Vagina (tissue), 2 donors: ENCODE measurements at places on chromosomes 1 and 21.

DNA sequence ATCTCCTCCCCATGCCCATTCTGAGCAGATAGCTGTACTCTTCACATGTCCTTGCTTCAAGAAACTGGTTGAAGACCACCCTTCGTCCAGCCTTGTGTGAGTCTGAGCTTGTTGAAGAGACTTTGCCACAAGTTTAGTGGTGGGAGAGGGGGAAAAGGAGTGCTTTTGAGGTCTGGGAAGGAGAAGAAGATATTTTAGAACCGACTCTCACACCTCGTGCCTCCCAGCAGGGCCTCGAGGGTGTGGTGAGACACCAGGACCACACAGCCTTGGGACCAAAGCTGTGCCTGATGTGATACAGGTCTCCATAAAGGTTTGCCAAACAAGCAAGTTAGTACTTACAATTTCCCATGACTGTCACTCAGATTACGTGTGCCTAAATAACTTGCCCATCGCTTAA, 201.8 kb downstream of the DYRK1A start:
- DNase-seq: no peak

GRCh38 chr1:3115275-3116149, 46.5 kb downstream of the PRDM16 start:
- DNase-seq: no peak

DNA sequence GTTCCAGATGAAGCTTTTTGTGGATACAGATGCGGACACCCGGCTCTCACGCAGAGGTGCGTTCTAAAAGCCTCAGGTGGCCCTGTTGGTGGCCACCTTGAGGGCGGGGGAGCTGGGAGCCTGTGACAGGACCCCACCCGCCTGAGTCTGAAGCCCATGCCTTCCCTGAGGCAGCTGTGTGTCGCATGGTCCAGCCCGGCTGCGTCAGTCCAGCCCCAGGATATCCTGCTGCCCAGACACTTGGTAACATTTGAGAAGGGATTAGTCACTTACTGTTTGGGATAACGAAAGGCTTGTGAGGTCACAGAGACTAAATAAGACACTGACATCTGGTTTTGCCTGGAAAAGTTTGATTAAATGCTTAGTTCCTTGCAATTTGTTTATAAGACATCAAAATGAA, 68.9 kb downstream of the UCK2 start:
- DNase-seq: no peak

DNA sequence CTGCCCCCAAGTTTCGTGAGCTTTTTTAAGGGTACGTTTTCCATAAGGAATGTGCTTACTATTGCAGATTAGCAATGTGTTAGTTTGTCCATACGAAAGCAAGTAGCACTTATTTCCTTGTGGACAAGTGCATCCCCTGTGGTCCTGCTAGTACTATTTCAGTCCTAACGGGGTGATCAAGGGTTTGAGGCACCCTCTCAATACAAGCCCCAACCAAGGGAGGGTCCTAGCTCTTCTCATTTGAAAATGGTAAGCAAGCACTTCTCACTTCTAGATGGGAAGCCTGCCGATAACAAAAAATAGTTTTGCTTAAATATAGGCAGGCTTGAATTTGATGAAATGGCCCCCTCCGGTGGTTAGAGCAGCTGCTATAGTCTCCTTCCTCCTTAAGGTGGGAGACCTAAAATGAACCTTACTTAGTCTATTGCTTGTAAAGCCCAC, 64.0 kb upstream of the HMCN1 start:
- DNase-seq: no peak

GRCh38 chr1:85308833-85309350, 32.5 kb upstream of the BCL10 start:
- no peak for DNase-seq

DNA sequence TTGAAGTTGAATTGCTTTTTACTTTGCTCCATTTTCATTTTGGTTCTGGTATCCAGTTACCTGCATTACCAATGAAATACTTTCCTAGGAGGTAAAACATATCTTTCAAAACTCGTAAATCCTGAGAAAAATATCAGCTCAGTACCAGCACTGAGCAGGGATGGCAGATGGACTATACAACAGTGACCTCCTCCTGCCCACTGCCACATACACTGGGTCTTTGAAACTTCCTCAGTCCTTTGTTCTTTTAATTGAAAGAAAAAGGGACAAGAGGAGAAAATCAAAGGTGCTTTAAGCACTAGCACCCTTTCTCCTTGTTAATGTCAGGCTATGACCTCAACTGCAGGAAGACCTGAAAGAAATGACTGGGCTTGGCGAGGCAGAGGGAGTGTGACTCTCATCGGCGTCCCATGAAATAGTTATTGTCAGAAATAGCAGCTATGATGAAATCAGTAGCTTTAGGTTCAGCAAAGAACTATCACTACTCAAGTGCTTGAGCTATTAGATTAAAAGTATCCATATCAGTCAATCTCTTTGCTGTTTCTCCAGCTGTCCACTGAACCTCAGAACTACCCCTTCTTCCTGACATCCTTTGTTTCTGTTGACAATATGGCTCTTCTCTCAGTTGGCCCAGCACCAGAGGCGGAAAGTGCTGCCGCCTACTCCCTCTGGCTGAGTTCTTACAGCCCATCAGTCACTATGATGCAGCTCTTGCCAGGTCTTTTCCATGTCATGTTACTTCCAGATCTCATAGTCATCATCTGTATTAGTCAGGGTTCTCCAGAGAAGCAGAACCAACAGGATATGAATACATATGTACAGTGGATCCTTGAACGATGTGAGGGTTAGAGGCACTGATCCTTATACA, 207.0 kb upstream of the MAP1LC3C start:
- DNase-seq: no peak

DNA sequence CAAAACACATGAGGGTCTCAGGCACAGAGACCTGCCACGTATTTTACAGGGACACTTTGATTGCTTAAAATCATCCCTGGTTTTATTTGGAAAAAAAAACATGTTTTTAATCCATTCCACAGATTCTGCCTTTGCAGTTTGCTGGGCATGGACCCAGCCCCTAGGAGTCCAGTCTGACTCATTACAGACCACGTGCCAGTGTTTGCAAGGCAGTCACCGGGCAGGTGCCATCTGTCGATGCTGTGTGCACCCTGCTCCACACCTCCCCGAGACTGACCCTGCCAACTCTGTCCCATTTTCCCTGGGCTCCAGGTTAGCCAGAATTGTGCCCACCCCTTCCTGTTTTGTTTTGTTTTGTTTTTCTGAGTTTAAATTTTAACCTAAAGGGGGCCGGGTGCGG, 148.4 kb upstream of the TMEM51 start:
- no peak for DNase-seq

DNA sequence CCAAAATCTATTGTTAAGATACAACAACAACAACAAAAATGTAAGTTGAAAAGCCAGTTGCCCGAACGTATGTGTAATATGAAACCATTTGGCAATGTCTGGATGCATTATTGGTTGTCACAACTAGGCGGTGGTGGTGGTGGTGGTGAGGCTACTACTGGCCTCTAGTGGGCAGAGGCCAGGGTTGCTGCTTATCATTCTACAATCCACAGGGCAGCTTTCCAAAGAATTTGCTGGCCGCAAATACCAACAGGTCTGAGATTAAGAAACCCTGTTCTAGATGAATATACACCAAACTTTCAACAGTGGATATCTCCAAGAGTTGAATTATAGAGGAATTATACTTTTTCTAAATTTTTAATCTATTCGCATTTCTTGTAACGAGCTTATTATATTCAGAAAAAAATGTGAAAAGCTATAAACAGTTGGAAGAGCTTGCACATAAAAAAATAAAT, 26.8 kb upstream of the ZNF697 start:
- DNase-seq: no peak

DNA sequence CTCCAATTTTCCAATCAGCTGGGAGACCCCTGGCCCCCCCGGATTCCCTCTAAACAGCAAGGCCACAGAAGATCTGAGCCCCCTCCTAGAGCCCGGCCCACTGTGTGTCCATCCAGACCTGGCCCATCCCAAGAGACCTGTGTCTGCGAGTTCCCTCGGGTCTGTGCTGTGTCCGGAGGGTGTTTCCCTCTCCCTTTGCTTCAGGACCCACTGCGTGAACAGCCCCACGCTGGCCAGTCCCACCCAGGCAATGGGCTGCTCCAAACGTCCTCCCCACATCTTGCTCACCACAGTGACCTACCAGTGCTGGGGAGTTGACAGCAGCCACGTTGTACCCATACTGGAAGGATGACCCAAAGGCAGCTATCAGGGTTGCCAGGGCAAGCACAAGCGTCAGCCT, 11.6 kb downstream of the SLC2A5 start:
- no peak for DNase-seq

DNA sequence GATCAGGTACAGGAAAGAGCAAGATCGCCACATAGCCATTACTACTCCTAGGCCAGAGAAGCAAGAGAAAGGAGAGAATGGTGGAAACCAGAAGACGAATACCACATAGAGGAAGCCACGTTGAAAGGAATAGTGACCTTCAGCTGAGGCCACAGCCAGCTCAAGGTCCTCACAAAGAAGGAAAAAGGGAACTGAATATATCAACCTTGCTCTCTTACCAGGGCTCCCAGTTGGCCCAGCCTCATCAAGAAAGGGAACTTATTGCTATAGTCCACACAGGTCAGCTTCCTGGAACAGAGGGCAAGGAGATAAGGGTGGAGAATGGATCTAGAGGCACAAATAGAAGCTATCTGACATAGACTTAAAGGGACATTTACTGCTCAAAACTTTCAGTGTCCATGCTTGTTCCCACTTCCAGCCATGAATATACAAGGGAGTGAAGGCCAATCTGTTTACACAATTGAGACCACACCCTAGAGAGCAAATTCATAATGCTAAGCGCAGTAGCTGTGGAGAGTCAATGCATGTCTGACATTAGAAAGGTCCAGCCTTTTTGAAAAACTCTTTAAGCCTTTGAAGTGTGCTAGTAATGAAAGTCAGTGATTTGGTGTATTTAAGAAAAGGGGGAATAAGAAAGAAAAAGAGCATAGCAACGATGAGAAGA, 120.7 kb upstream of the ZC3H11B start:
- DNase-seq: no peak
